ENCODE measurements at places on chromosomes 11 and 22. TPM values are rescaled to one million over a fixed set of nuclear protein-coding genes. Genes with fewer than 3 reads are reported as not detected.

The PLA2G3 gene
- total RNA-seq = not detected

The MUC2 gene
- total RNA-seq = 0.11 TPM

The RTCB gene
- total RNA-seq = 79.0 TPM

The SMDT1 gene
- 23.7 TPM for total RNA-seq

The NPTXR gene
- 9.1 TPM for total RNA-seq

The POU2F3 gene
- total RNA-seq = not detected

The MMP8 gene
- total RNA-seq = not detected

The IGF2 gene
- total RNA-seq = 3.5 TPM

The GNAZ gene
- total RNA-seq = 1.9 TPM

The SERPING1 gene
- 1.2 TPM for total RNA-seq

The TEX54 gene
- not detected for total RNA-seq

The KRTAP5-9 gene
- total RNA-seq = not detected

The KIRREL3 gene
- 11.6 TPM for total RNA-seq

The FAM180B gene
- not detected for total RNA-seq

The EXPH5 gene
- total RNA-seq = 0.03 TPM

The MUC6 gene
- total RNA-seq = not detected

The CWF19L2 gene
- 3.8 TPM for total RNA-seq

The PTPN5 gene
- not detected for total RNA-seq

The SCGB1A1 gene
- not detected for total RNA-seq

The TRIM68 gene
- 8.1 TPM for total RNA-seq

The LMO1 gene
- total RNA-seq = 2.6 TPM

The SNRPD3 gene
- 148 TPM for total RNA-seq

The PITPNM1 gene
- 45.7 TPM for total RNA-seq

The KAT5 gene
- 40.6 TPM for total RNA-seq

The TBX10 gene
- not detected for total RNA-seq

The VSTM5 gene
- total RNA-seq = not detected

The ZNF214 gene
- 0.98 TPM for total RNA-seq

The TRIM29 gene
- total RNA-seq = 22.2 TPM

The C1QTNF5 gene
- not detected for total RNA-seq

The OR4A16 gene
- total RNA-seq = not detected

The FOSL1 gene
- 144 TPM for total RNA-seq

The ZBTB16 gene
- total RNA-seq = 0.23 TPM

The OR52N4 gene
- not detected for total RNA-seq

The C11orf97 gene
- total RNA-seq = not detected

The PATE2 gene
- not detected for total RNA-seq

Measured in A549 treated with GW870086 at 1 μM for 4 hours (cell line).